ENCODE measurements at places on chromosomes 2 and 18.

DNA sequence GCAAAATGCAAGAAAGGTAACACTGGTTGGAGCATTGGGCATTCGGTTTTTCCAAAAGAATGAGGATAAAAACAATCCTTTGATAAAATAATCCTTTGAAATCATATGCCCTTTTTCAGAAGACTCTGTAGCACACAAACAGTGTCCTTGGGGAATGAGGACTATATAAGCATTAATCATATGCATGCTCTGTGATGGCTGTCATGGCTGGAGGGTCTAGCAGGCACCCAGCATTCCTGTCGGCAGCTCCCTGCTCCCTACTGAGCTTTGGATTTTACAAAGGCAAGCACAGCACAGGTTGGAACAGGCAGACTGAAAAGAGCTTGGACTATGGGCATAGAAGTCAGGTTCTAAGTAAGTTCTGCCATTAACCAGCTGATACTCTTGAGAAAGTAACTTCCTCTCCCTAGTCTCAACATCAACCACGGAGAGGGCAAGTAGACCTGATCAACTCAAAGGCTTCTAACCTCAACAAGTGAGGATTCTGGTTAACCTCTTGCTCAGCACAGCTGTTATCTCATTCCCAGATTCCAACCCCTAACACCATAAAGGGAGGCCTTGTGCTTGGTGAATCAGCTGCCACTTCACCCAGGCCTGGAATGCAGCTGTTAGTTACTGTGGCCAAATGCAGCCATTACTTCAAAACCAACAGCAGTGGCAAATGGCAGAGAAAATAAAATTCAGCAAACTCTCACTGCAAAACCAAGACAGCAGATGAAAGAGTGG lies 29.5 kb downstream of the GALNT14 start:
- DNase-seq, result no peak

DNA sequence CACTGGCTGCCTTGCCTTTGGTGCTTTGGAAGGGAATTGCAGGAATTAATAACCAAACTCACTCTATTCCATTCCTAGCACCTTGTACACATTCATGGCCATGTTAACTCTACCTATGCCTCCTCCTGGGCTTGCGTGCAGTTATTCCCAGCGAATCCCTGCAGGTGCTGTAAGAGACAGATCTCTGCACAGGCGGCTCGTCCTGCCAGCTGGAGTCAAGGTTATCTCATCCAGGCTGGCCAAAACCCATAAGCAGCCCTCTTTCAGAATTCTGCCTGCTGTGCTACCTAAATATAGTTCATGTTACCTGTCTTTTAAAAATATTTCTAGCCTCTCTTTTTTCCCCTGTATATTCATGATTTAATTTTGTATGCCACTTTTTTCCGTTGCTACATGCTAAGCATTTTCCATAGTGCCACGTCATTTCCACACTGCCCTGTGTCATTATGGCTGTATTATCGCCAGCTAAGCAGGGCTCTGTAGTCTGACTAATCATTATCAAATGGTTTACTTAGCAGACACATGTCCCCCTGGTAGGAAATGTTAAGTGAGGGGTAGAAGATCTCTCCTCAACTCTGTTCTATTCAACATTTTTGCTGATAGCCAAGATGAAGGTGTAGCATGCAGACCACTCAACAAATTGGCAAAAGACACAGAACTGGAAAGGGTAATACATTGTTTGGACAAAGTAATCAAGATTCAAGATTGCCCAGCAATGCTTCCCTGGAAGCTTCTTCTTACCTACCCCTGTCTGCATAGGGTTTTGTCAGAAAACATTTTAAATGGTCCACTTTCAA lies 79.7 kb upstream of the TAF1B start:
- no peak for DNase-seq

DNA sequence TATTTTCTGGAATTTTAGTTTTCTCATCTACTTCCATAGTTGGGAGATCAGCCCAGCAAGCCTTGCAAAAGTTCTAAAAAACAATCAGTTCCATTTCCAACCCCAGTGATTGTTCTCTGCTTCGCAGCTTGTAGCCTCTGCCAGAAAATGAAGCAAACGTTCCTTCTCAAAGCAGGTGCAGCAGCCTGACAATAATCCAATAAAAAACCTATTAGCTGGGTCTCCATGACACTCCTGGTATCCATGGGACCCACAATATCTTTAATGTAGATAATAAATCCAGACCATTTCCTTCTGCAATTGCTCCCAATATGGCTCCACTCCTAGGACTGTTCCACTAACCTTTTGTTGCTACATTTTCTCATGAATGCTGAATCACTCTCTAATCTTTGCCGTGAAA lies 140.8 kb upstream of the SETBP1 start:
- DNase-seq, result no peak

GRCh38 chr18:12059334-12060181 lies 34.1 kb upstream of the ANKRD62 start:
- DNase-seq, result no peak

GRCh38 chr18:74229005-74229404 lies 62.8 kb downstream of the CYB5A start:
- DNase-seq, result no peak

- DNase-seq, result no peak
Observed at GRCh38 chr2:3487028-3487425, 32.3 kb downstream of the ADI1 start.

- no peak for DNase-seq
Observed at GRCh38 chr2:128323555-128323931, 4.9 kb upstream of the HS6ST1 start.

DNA sequence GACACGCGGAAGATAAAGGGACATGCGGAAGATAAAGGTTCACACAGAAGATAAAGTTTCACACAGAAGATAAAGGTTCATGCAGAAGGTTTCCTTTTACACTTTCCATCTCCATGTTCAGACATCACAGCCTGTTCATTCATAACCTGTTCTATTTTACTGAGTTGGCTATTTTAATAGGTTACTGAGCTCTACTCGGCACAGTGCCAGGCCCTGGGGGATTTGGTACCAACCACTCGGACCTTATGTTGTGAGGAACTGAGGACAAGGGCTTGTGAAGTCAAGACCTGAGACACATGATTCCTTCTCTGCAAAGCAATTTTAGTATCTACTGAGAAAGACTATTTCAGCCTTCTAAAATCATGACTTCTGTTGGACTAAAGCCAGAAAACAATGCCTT lies 75.0 kb upstream of the ALKAL2 start:
- no peak for DNase-seq

Measured in T-helper 9 cell (primary cell).